ENCODE measurements at places on chromosomes 6 and 20.
A peak's percentile ranks its signal among the peaks of the same experiment; 100 is the strongest.

DNA sequence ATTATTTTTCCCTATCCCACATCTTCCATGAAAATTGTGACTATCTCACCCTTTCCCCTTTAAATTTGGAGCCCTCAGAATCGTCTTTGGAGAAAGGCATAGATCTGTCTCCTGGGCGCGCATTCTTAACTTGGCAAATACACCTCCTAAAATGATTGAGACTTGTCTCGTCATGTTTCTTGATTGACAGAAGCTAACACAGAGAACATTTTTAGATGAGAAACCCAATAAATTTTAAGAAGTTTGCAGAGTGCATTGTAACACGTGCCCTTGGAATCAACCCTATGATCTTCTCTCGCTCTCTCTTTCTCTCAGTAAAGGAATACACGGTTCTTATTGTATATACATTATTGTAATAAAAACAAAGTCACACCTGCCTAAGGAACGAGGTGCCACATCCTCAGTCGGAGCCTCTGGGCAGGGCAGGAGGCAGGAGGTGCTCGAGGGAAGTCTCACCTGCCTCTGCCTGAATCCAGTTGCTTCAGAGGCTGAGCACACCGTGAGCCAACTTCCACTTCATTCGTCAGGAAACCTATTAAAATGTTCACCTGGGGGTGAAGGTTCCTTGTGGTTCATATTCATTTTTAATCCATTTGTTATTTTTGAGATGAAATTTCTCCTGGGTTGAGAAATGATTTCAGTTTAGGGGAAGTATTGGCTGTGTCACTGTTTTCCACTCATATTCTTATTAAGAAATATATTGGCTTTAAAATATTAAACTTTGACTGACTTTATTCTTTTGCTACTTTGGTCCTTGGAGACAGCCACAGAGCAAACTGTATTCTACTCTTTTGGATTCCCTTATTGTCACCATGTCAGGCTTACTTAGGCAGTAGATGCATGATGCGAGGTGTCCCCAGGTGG is 90.5 kb upstream of the THBS2 start:
- no peak for DNase-seq

- no peak for DNase-seq
These were observed 11.7 kb upstream of the WTAP start for GRCh38 chr6:159715605-159716004.

DNA sequence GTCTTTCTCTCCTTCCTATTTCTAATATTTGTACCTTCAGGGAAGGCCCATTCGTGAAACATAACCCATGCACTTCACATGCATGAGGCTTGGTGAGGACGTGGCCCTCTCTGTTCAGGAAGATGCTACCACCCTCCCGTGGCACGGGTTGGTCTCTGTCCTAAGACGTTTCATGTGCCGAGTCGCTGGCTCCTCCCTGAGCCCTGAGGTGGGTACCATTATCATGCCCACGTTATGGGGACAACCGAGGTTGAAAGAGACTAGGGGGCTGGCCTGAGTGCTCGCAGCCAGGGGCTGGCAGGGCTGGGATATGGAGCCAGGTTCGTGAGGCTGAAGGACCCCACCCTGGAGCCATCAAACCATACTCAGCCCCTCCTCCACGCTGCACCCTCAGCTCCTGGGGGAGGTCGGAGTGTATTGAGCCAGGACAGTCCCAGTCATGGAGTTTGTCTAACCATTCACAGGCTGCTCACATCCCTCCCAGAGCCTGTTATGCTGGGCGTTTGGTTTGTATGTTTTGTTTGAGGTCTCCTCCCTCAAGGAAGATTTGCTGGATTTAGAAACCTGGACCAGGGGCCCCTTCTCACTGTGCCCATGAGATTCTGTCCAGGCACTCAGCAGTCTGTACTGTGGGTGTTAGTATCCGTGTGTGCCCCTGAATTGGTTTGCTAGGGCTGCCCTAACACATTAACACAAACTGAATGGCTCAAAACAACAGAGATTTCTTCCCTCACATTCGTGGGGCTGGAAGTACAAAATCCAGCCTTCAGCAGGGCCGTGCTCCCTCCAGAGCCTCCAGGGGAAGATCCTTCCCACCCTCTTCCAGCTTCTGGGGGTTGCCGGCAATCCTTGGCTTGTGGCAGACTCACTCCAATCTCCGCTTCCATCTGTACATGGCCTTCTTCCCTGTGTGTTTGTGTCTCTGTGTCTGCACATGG is 88.3 kb downstream of the ANKRD60 start:
- DNase-seq: no peak

DNA sequence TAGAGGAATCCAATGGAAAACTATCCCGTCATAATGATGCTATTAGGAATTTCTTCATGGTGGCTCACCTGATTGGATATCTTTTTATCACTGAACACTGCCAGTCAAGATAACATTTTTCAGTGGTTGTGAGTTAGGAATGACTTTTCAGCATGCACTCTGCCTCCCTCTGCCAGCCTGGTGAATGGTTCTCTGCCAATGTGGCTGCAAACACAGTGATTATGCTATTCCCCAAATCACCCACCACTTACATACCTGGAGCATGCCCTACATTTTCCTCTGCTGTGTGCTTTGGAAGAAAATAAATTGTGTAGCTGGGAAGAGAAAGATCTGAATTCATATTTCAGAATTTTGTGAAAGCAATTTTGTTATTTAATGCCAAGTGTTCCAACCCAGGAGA is 102.6 kb upstream of the LAMP5 start:
- DNase-seq: no peak

DNA sequence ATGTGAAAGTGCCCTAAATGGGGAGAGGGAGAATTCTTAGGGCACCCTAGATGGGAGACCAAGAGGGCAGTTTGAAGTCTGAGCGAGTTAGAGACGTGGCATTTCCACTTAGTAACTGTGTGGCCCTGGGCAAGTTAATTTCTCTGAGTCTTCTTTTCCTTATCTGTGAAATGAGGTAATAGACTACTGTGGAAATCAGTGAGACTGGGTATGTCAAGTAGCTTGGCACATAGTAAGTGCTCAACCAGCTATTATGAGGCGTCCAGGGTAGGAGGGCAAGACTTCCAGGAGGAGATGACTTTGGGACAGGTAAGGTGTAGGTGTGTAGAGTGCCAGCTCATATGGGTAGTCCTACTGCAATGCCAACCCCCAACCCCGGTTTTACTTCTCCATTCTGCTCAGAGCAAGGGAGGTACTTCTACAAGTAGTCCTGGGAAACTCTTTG is 770 bp downstream of the KIF3B start:
- peak; percentile 28 for DNase-seq
